ENCODE measurements at places on chromosomes 16 and 17.

DNA sequence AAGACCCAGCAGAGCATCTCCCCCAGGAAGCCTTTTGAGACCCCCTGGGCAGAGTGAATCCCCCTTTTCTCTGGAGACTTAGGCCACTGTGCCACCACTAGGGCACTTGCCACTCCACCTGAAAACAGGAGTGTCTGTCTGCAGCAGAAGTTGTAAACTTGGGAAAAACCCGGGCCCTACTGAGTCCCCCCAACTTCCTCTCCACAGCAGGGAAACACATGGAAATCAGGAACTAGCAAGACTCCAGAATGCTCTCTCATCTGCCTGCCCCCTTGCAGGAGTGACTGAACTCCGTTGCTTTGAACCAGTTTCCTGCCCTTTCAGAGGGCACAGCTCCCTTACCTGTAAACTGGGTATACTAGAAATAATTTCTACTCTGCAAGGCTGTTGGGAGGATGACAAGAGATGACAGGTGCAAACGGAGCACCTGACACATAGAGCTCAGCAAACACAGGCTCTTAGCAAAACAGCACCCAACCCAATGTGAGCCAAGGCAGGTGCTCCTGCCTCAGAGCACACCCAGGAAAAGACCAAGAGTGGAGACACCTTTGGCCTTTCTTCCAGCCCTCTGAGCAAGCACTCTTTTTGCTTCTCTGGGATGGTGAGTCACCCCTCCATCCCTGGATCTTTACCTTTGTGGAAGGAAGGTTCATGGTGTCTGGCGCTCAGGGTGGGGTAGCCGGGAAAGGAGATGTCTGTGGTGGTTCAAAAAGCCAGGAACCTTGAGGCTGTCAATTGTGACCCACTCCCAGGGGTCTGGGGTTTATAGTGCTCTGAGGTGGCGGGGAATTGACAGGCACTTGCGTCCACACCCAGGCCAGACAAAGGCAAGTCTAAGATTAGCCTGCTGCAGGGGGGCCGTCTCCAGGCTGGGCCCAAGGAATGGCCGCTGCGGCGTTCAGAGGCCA lies at the start of gene HCRT:
TSS of gene HCRT (minus strand) at position 740 of the 908 bp plus-strand sequence. CDS start at position 653, 87 bp downstream.
- no peak for DNase-seq

DNA sequence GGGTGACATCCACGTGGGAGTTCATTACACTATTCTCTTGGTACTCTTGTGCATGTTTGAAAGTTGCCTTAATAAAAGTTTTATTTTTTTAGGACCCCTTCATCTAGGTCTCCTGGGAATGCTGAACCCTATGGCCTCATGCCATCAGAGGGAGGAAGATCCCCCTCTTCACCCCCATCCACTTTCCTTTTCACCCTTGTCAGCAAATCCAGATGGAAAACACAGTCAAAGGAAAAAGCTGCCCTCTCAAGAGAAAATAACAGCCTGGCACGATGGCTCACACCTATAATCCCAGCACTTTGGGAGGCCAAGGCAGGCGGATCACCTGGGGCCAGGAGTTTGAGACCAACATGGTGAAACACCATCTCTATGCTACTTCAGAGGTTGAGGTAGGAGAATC lies 274.2 kb downstream of the XYLT1 start:
- DNase-seq, result no peak

DNA sequence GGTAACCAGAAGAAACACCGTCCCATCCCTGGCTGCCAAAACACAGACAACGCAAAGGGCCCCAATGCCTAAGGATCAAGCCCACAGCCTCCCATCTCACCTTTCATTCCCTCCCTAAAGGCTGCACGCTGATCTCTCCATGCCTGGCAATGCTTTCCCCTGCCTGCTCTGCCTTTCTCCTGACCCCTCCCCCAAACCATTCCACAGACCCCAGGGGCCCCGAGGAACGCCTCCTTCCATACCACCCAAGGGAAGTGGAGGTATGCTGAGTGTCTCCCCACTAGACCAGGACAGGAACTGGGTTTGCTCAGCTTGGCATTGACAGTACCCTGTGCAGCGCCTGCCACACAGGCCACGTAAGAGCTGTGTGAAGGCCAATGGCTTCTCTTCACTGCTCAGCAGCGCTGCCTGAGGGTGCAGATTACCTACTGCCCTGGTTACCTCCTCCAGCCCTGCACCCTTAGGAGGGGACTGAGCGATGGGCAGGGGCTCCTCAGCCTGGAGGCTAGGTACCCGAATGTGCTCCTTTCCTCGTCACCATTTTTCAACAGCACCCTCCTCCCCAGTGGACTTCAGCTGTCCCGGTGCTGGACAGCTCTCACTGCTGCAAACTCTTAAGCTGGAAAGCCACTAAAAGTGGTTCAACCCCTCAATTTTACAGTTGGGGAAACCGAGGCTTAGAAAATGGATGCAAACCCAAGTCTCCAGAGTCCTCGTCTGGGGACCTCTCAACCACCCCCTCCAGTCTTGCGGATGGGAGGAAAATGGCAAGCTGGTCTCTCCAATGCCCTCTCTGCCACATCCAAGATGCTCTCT lies 45.0 kb downstream of the SRCIN1 start:
- DNase-seq, result no peak

GRCh38 chr17:45132572-45133463 lies 503 bp upstream of the PLCD3 start:
- peak; percentile 28 for DNase-seq

- DNase-seq, result no peak
Measured at GRCh38 chr16:85259832-85260167, 147.5 kb upstream of the CIBAR2 start.

DNA sequence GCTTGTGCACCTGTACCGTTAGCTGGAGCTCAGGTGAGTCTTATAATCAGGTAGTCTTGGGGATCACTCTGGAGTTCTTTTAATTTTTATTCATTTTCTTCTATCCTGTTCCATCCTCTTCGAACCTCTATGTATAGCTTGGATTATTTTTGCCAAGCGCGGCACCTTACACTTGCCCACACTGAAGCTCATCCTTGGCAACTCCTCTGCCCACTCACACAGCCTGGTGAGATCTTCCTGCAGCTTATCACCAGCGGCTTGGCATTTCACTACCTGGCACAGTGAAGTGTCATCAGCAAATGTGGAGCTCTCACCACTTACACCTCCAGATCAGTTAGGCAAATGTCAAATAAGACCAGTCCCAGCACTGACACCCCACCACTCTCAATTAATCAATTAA lies 116.7 kb downstream of the CACNG3 start:
- DNase-seq, result no peak

- DNase-seq, result peak; percentile 76
Measured at GRCh38 chr17:40314584-40314956, 5.6 kb downstream of the RARA start.

DNA sequence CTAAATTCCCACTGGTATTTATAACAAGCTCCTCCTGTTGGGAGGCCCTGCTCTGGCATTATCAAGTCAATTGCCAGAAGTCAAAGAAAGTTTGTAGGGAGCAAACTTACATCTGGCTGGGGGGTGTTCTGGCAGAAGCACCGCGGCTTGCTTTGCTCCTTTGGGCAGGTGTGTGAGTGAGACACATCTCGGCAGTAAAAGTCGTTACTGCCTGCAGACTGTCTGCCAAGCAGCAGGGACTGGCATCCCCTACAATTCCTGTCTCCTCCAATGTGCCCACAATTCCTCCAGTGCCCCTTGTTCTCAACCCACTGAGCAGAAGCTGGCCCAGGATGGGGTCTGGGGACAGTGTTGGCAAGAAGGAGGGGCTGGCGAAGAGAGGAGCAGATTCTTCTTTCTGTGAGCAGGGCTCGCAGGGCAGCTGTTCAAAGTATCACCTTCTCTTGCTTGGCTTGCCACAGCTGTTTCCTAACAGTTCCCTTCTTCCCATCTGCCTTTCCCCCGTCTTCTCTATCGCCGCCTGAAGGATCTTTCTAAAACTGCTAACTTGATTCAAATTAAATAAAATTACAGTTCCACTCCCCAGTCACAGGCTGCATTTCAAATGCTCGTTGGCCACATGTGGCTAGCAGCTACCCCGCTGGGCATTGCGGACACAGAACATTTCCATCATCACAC lies 30.2 kb downstream of the SPACA3 start:
- DNase-seq, result no peak

DNA sequence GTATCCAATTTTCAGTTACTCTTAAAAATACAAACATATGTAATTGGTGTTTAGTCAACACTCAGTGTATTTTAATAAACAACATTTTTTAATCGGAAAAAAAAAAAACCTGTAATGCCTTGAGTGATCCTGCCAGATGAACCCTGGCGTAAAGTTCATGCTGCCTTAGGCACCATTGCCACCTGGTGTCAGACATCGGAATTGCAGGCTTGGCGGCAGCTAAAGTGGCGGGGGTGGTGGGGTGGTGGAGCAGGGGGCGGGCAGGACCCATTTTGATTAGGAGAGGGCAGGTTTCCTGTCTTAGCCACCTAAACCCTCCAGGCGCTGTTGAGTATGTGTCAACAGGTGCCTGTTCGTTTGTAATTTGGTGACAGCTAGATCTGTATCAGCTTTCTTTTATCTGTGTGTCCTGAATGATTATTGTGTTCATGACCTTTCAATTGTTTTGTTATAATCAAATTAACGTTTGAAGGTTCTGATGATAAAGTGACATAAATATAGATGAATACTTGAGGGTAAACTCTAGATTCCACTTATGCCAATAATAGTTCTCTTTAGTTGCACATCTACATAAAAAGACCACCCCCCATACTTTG lies 588.7 kb downstream of the CDH13 start:
- DNase-seq, result no peak
